ENCODE measurements at places on chromosomes 7 and 10.

GRCh38 chr7:97187067-97187466, 69.6 kb downstream of the SDHAF3 start:
- no peak for DNase-seq

DNA sequence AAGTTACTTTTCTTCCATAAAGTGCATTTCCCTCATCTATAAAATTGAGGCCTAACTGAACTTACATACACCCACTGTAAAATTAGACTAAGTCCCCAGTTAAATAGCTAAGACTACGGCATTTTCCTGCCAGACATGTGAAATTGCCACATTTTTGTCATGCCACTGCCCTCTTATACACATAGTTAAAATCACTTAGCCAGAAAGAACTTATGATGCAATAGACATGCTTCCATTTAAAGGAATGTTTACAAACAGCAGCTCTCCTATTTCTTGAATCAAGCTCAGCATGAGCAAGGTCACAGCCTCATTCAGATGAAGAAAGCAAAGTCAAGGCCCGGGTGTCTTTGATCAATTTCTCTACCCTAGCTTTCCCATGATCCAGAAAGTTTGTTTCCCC, 175.7 kb downstream of the LRRN3 start:
- DNase-seq: no peak

GRCh38 chr10:5832946-5833345, 19.7 kb upstream of the GDI2 start:
- DNase-seq: no peak

GRCh38 chr7:41816111-41816510, 113.2 kb upstream of the INHBA start:
- no peak for DNase-seq

DNA sequence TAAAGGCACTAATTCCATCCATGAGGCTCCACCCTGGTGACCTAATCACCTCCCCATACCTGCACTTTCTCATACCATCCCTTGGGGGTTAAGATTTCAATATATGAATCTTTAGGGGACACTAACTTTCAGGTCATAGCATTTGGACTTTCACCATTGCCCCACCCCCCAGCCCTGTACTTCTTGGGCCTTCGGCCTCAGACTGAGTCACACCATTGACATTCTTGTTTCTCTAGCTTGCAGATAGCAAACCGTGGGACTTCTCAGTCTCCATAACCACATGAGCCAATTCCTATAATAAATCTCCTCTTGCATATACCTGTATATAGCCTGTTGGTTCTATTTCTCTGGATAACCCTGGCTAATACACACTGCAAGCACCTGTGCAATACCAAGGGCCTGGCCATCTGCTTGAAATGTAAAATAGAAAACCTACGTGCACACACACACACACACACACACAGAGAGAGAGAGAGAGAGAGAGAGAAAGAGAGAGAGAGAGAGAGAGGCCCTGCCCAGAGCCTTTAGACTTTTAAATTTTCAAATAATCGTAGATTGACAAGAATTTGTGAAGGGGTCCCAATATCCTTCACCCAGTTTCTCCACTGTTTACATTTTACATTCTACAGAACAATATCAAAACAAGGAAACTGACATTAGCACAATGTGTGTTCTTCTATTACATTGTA, 25.3 kb downstream of the ANXA8 start:
- DNase-seq: no peak

DNA sequence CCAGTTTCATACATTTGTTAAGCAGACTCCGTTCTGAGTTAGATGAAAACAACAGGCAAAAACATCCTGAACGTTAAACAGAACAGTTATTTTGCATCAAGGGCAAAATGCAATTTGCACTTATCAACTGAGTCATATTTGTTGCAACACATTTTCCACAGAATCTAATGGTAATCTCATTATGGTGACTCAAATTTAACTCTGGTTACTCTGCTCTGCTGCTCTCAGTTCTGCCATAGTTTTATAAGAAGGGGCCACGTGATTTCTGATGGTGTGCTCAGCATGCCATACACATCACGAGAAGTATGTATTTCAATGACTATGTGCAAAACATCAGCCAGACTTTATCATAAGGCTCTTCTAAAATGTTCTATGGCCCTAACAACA, 148.8 kb downstream of the CHCHD3 start:
- no peak for DNase-seq

- DNase-seq: no peak
Measured at GRCh38 chr7:121957626-121958025, 84.7 kb downstream of the PTPRZ1 start.

- no peak for DNase-seq
Measured at GRCh38 chr7:51009716-51010496, 227.2 kb upstream of the GRB10 start.

DNA sequence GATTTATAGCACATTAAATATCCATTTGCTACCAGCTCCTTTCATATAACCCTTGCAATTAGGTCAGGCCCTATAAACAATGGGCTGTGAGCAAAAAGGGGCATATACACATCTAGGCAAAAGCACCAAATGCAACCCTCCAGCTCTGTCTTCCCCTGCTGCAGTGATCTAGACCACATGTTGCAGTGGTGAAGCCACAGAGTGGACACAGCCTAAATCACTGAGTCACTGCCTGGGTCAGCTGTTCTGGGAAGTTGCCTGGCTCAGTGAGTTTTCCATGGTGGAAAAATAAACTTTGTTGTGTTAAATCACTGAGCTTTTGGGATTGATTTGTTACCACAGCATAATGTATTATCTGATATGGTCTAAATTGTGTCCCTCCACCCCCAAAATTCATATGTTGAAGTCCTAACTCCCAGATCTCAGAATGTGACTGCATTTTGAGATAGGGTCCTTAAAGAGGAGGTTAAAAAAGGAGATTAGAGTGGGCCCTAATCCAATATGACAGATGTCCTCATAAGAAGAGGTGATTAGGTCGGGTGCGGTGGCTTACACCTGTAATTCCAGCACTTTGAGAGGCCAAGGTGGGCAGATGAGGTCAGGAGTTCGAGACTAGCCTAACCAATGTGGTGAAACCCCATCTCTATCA, 70.4 kb downstream of the ZFAND4 start:
- no peak for DNase-seq
